ENCODE measurements at places on chromosomes 1 and 21.

GRCh38 chr21:34205811-34206571 lies 132.6 kb downstream of the MRPS6 start:
- DNase-seq = no peak

DNA sequence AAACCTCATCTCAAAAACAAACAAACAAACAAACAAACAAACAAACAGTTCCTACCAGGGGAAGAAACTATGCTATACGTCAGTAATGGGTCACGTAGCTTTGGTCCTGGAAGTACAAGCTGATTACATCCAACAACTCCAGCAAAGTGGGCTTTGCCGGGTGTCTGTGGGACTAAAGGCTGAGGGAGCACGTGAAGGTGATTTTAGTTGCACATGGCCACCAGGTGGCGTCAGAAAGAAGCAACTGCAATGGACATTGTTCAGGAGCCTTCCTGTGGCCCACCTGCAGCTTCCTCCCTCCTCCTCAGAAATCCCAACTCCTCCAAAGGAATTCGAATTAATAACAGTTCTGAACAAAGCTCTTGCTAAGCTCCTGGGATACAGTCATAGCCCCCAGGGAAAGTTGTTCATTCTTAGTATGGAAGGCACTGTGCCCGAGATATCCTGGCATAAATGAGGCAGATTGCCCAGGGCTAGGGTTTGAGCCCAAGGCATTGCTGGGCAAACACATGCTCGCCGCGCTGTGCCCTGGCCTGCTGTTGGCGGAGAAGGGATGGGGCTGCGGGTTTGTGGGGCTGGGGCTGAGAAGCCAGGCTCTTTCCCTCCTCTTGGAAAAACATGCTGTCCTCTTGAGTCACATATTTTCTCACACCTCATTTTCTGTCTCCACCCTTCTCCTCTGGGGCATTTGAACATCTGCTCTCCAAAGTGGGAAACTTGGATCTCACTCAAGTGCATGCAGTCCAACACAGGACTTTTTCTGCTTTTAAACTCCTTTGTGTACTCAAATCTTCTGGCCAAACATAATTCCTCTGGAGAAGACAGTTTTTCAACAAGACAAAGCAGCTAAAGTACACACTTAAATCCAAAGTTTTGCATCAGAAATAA lies 28.6 kb downstream of the AKNAD1 start:
- peak; percentile 76 for DNase-seq

DNA sequence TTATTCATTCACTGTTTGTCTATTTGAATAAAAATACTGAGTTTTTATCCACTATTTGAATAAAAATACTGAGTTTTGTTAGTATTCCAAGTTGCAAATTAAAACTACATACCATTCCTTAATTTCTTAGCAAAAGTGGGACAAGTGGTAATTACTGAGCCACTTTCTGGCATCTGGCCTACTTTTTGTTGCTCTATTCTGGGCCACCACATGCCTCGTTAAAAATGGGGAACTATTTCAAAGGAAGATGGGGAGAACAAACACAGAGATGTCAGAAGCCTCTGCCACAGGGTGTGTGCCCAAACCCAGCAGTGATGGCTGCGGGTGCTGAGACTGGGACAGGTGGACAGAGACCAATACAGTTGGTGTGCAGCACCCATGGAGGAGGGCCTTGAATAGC lies 14.6 kb downstream of the PIGP start:
- no peak for DNase-seq

GRCh38 chr1:201565024-201565730 lies 26.2 kb downstream of the NAV1 start:
- no peak for DNase-seq

DNA sequence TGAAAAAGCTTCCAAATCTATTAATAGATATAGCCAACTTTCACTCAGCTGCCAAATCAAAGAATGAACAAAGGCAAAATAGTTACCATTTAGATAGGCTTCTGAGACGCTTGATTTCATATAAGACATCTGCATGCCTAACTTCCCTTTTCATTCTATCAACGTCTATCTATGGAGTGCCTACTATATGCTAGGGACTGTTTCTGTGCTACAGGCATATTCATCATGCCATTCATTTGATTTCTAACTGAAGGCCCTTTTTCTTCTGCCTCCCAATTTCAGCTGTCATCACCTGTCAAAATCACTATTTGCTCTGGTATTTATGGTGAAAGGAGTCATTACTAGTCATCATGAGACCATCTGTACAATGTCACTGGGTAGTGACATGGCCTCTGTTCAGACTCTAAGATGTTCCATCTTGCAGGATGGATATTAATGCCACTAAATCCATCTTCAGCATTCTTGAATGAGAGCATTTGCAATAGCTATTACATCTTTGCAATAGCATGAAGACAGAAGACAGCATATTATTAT lies 4.3 kb upstream of the KRTAP13-1 start:
- DNase-seq = no peak

DNA sequence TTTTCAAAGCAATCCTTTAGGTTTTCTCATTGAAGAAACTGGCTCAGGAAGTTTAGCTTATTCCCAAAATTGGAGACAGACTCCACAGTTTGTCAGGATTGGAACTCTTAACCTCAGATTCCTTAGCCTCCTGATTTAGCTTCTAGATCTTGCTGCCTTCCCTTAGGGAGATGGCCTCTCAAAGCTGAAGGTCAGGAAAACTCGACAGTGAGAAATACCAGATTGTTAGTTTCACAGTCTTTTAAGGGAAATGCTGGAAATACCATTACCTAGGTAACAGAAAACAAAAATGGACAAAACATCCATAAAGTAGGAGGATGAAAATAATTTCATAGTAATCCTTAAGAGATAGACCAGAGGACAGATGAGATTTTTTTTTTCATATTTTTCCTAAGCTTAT lies 7.8 kb downstream of the RASAL2 start:
- no peak for DNase-seq

DNA sequence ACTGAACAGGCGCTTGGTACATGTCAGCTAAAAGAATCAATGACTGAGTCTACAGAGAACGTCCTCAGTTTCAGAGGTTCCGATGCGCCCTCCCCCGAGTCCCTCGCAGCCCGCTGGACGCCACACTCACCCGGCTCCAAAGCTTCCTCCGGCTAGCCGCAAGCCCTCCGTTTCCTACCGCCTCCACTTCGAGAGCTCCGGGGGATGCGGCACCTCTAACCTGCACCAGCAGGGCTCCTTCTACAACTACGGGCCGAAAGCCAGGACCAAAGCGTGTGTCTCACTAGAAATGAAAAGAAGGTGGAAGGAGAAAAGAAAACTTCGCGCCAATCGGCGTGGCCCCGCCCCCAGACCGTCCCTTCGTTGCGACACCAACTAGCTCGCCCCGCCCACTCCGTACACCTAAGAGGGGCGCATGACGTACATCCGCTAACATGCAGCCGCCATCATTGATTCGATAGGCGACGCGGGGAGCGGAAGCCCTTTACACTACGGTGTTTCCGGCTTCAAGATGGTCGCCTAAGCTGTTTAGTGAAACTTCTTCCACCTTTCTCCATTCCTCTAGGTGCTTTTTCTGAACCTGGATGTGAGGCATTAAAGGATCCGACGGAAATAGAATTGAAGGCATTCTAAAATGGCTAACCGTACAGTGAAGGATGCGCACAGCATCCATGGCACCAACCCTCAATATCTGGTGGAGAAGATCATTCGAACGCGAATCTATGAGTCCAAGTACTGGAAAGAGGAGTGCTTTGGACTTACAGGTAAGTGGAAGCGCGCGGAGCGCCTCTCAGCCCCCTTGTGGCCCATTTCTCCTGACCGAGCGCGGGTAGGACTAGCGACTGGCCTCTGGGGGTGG lies at the start of the genes ORC1 and PRPF38A:
Gene ORC1, minus strand, starts transcription at position 308 of the 859 bp plus-strand sequence. CDS start 2,200 bp downstream, outside the sequence.
Gene PRPF38A, plus strand, starts transcription at position 487 of the 859 bp plus-strand sequence. Its CDS starts 148 bp downstream, at position 635.
- DNase-seq = peak; percentile 98
